Natural killer cell (primary cell): ENCODE measurements at places on chromosomes 12 and 14. TPM values are rescaled to one million over a fixed set of nuclear protein-coding genes. Genes with fewer than 3 reads are reported as not detected.

GRCh38 chr12:27014859-27015729, 910 bp upstream of the TM7SF3 start:
- H3K36me3 ChIP-seq, result no peaks in the 10 kb centered on the region
- peak overlapping the region; percentile 30 for H3K4me3 ChIP-seq
- no peak for DNase-seq

- H3K4me3 ChIP-seq, result no peak overlapping the region
- H3K27ac ChIP-seq, result no peak overlapping the region
- H3K4me1 ChIP-seq, result no peaks in the 10 kb centered on the region
These were observed 33.6 kb upstream of the TMEM132D start for GRCh38 chr12:129937426-129937825.

The GPR84 gene
- 4.9 TPM for total RNA-seq

DNA sequence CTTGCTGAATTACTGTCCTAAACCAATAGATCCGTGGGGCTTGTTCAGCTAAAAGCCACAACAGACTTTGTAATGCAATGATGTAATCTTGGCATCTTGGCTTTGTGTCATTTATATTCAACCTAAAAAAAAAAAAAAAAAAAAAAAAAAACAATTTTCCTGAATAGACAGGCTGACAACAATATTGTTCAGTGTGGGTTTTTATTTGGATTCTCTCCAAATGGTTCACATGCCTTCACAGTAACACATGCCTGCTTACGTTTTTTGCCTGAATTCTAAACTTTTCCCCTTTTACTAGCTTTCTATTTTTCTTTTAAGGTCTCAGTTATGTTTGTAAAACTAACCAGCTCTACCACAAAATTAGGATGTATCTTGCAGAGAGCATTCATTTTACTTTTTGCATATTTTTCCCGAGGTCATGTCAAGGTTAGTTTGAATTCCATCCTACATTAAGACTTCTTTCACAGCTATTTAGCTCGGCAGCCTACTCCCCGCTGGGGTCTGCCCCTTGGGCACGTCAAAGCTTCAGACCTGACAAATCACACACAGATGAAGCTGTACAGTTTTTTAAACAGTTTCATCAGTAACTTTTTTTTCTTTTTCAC, 213.7 kb upstream of the NPAS3 start:
- H3K36me3 ChIP-seq, result no peaks in the 10 kb centered on the region
- no peaks in the 10 kb centered on the region for H3K4me1 ChIP-seq
- no peak overlapping the region for H3K27ac ChIP-seq
- no peaks in the 10 kb centered on the region for H3K27me3 ChIP-seq

- H3K4me3 ChIP-seq, result no peak overlapping the region
- no peak for DNase-seq
- H3K27ac ChIP-seq, result no peak overlapping the region
- no peaks in the 10 kb centered on the region for H3K36me3 ChIP-seq
These were observed 34.7 kb downstream of the FBXL14 start for GRCh38 chr12:1559676-1560091.

DNA sequence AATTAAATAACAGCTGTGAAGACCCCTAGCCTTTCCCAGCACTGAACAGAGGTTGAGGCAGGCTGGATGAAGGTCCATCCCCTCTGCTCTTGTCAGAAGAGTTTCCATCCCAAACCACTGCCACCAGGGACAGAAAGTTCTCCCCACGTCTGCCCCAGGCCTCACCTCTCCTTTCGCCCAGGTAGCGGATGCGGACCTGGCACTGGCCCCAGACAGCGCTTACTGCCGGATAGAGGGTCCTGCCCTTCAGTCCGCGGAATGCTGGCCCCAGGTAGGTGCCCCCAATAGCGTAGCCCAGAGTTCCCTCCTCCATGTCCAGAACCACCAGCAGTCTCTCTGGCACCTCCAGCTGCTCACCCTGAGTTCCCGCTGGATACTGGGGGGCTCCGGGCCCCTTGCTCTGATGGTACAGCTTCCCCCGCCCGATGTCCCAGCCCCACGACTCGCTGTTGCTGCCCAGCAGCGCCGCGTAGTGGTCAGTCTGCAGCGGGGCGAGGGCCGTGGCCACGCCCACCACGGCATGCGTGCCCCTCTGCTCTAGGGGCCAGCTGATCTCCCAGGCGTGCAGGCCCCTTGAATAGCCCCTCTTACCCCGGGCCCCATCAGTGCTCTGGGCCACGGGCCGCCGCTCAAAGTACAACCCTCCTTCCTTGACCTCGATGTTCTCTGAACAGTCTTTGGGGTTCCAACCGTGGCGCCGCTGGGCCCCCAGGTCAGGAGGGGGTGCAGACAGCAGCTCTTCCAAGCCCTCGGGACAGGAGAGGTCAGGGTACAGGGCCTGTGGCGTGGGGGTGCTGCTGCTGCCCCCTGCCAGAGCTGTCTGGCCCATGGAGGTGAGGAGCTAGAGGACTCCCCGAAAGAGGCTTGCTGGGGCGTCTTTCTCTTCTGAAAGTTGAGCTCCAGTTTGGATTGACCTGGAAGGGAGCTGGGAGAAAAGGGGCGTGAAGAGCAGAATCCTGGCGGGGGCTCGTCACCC, 742 bp downstream of the SPSB2 start:
- H3K27ac ChIP-seq, result peak overlapping the region; percentile 63
- peaks cover 19% of the 10 kb centered on the region for H3K36me3 ChIP-seq
- H3K4me3 ChIP-seq, result peak overlapping the region; percentile 81
- H3K27me3 ChIP-seq, result no peaks in the 10 kb centered on the region
- peak; percentile 93 for DNase-seq

DNA sequence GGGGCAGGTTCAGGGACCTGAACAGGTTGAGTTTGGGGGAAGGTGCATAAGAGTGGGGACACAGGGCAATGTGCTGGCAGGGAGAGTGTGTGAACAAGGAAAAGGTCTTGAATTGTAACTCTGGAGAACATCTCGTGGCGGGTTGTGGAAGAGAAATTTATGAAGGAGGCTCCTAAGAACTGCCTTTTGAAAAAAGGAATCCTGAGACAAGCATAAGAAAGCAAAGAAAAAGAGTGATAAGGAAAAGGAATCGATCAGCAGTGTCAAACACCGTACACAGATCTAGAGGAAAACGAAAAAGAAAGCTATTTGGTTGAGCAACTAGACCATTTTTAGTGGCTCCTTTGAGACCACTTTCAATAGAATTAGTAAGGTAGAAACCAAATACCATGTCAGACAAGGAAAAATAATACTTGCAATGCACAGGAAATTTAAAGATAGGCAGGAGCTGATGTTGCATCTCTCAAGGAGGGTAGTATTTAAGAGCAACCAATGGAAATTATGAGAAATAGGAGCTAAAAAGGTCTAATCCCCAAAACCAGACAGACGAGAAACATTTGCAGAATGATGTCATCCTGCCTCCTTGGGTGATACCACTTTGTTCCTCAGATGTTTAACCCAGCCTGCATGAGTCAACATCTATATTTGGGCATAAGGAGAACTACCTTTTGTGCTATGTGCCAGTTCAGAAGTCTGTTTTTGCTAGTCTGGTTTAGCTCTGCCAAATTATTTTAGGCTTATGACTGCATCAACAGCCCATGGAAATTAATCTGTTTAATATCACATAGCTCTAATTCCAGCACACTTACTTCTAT, 64.5 kb upstream of the STK38L start:
- H3K4me1 ChIP-seq, result no peaks in the 10 kb centered on the region
- no peaks in the 10 kb centered on the region for H3K36me3 ChIP-seq
- no peak for DNase-seq
- no peak overlapping the region for H3K4me3 ChIP-seq
- H3K27ac ChIP-seq, result no peak overlapping the region

- DNase-seq, result no peak
- peaks cover 52% of the 10 kb centered on the region for H3K36me3 ChIP-seq
- no peak overlapping the region for H3K4me3 ChIP-seq
- no peaks in the 10 kb centered on the region for H3K27me3 ChIP-seq
- peaks cover 13% of the 10 kb centered on the region for H3K4me1 ChIP-seq
- H3K27ac ChIP-seq, result no peak overlapping the region
These were observed 31.8 kb downstream of the APPL2 start for GRCh38 chr12:105204127-105204526.

DNA sequence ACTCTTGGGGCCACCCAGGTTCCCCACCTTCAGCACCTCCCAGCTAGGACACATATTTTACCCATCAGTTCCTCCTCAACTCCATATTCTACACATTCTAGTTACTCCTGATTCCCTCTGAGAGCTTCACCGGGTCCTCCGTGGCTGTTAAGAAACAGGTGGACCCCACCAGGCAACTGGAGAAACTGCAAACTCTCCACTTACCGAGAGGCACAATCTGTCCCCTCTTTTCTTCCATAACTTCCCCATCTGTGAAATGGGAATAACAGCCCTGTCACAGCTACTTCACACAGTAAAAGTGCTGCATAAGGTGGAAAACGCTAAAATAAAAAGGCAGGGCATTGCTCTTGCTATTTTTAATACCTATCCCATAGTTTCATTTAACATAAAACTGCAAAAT, 1.5 kb downstream of the SLC7A8 start:
- peaks cover 10% of the 10 kb centered on the region for H3K4me1 ChIP-seq
- no peak overlapping the region for H3K27ac ChIP-seq
- H3K4me3 ChIP-seq, result no peak overlapping the region

DNA sequence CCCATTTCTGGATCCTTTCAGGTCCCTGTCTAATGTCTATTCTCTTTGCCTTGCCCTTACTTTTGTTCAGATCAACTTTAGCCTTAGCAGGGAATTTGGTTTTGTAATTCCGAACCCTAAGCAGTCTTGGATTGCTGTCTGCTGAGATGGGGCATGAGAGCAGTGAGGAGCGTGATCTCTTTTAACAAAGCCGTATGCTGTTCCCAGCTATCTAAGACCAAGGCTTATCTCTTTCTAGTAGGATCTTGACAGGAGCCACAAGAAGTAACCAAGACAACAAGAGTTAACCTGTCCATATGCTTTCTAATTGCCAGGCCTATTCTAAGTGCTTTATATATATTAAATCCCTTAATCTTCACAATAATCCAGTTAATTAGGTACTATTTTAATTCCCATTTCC, 4.5 kb upstream of the DHRS7 start:
- no peaks in the 10 kb centered on the region for H3K27me3 ChIP-seq
- peaks cover 9% of the 10 kb centered on the region for H3K4me1 ChIP-seq
- no peak overlapping the region for H3K27ac ChIP-seq
- H3K4me3 ChIP-seq, result no peak overlapping the region
- H3K36me3 ChIP-seq, result no peaks in the 10 kb centered on the region
